ENCODE measurements at places on chromosomes 3 and 15.

- DNase-seq: no peak
Measured at GRCh38 chr15:33215941-33216872, 21.7 kb upstream of the FMN1 start.

DNA sequence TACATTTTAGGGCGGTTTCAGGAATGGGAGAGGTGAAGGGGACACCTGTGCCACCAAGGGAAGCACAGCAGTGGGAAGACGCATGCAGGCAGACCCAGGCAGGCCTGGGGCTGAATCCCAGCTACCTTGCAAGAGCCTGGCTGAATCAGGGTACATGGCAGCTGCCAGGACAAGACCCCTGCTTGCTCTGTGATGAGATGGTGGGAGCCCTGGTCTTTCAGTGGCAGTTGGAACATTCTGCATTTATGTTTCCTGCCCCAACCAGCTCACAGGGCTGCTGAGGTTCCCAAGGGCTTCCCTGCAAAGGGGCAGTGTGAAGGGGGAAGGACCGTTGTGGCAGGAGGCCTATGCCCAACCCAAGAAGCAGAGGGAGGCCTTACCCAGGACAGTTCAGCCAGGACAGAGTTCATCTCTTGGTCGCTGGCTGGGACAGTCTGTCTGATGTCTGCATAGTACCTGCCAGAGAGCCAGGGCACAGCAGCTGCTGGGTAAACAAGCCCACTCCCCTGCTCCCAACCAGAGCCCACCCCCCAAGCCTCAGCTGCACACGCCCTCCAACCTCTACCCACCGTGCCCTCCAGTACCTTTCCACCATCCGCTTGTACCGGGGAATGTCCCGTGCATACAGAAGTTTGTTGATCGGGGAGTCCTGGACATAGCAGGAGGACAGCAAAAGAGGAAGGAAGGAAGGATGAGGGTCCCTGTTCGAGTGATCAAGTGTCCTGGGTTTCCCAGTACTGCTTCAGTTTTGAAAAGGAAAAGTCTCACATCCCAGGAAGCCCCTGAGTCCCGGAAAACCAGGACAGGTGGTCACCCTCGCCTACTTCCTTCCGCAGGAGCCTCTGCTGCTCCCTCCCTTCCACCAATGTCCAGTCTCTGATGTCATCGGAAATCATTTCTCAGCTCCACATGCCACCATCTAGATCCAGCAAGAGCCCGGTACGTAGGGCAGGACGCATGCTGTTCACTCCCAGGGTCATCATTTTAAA lies 23.1 kb downstream of the PLXNB1 start:
- DNase-seq: no peak

DNA sequence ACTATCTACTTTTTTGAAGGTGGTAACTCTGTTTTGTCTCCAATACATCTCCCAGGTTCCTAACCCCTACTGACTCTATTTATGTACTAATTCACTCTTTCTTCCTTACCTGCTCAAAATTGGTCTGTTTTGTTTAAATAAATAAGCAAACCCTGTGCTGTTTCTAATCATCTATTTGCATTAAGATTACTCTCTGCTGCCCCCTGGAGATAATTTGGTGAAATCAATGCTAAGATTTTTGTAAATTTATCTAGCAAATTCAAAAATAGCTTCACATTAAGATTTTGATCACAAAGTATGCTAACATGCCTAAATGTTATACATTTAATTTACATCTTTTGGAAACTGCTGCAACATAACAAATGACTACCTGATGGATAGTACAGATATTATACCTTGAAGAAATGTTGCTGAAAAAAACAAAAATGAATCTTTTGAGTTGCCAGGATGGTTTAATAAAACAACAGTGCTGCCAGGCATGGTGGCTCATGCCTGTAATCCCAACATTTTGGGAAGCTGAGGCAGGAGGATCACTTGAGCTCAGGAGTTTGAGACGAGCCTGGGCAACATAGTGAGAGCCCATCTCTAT lies 4.4 kb upstream of the CD200R1 start:
- peak; percentile 31 for DNase-seq

GRCh38 chr3:190073264-190074008 lies 47.3 kb downstream of the P3H2 start:
- no peak for DNase-seq

DNA sequence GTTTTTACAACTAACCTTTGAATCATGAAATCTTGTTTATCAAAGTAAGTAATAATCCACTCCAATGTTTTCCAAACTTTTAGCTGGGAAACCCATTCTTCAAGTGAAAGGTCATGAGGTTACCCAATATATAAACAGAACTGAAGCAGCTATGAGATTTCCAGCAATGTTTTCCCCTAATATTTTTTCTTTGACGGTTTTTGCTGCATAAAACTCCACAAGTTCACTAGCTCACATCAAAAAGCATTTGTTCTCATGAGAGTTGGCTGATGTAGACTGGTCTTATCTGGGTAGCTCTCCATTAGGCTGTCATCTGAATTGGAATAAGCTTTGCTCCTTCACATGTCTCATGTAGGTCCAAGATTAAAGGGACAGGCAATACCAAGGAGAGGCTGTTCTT lies 241.2 kb upstream of the LRRC3B start:
- no peak for DNase-seq

- DNase-seq: no peak
Measured at GRCh38 chr3:72375237-72376076, 472.8 kb downstream of the SHQ1 start.

- DNase-seq: no peak
Measured at GRCh38 chr3:192864941-192865340, 52.7 kb downstream of the MB21D2 start.

- no peak for DNase-seq
Measured at GRCh38 chr3:184099806-184100686, 3.2 kb downstream of the HTR3E start.

DNA sequence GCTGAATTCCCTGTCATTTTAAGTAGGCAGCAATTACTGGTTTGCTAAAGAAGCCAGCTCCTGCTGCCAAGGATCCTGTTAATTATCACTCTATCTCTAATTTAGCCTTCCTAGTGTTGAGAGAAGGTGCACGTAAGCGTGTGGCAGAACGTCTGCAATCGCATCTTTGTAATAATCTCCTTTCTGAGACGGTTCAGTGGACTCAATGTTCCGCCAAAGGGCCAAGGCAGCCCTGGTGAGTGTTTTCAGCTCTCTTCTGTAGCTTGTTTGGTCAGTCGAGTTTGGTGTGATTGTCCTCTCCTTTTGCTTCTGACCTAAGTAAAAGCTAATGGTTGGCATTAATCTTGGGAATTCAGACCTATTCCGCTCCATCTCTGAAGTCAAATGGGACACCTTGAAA lies 24.2 kb downstream of the MITF start:
- no peak for DNase-seq

GRCh38 chr3:100072326-100073048 lies 41.8 kb downstream of the FILIP1L start:
- no peak for DNase-seq

GRCh38 chr3:31321620-31322019 lies 211.1 kb upstream of the STT3B start:
- no peak for DNase-seq

DNA sequence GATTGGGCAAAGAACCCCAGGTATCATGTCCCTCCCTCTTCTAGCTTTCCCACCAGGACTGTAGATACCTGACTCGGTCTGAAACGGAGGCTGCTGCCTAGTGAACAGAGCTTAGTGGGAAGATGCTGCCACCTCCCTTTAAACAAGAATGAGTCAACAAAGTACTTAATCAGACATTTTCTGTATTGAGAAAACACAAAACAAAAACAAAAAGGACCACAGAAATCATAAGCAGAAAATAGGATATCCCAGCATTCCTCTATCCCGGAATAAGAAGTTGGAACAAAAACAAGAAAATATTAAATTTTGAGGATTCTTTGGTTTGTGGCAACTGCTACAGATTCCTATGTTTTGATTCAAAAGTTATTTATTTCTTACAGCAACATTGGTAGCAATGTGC lies 51.7 kb upstream of the COL8A1 start:
- no peak for DNase-seq

- DNase-seq: no peak
Measured at GRCh38 chr15:101087172-101087769, 164.6 kb downstream of the CHSY1 start.

DNA sequence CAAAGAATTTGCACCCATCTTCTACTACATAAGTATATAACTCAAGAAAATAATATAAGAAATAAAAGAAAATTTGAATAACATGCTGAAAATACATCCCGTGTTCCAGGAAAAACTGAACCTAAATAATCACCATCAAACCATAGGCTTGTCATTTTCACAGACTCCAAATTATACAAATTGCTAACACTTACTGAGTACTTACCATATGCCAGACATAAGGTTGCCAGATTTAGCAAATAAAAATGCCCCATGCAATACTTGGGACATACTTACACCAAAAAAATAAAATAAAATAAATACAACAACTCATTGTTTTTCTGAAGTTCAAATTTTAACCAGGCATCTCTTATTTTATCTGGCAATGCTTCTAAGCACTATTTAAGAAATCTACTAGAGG lies 760.4 kb upstream of the SEMA6D start:
- DNase-seq: no peak

- no peak for DNase-seq
Measured at GRCh38 chr3:192005989-192006388, 545.0 kb downstream of the PYDC2 start.

DNA sequence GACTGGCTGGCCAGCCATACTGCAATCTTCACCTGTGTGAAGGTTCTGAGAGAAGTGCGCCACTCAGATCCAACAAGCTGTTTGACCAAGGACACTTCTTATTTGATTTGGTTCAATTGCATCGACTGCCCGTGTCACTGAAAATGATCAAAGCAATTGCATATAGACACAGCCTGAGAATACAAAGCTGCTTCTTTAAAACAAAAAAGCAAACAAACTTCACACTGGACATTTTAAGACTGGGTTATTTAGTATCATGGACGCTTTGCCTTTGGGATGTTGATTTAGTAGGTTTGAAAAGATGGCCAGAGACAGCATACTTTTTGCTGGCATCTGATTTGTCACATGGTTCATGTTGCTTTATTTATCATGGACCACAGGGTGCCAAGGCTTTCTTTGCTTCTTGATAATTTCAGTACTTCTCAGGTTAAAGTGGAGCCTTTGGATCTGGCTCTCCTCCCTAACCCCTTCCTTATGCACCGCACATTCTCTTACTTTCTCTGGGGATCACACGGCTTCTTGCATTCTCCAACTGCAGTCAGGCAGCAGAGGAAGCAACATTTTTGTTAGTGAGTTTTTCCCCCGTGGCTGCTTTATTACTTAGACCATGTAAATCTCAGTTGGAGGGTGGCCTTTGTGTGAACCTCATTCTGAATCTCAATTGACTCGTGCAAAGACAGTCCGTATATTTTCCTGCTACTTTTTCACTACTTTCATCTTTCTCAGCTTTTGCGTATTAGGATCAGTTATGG lies 151.0 kb downstream of the CD47 start:
- no peak for DNase-seq

GRCh38 chr3:17399586-17399985 lies 342.8 kb downstream of the TBC1D5 start:
- DNase-seq: no peak

Measured in SK-N-DZ (cell line).